ENCODE measurements at places on chromosomes 7 and 10.

- H3K27me3 ChIP-seq = no peaks in the 10 kb centered on the region
- no peaks in the 10 kb centered on the region for H3K4me1 ChIP-seq
- H3K36me3 ChIP-seq = peaks cover 40% of the 10 kb centered on the region
- no peak overlapping the region for H3K27ac ChIP-seq
- H3K4me3 ChIP-seq = no peak overlapping the region
- no peak for DNase-seq
Measured at GRCh38 chr10:67943917-67944316, 59.5 kb downstream of the SIRT1 start.

GRCh38 chr7:134778941-134779740 is at the start of gene CALD1:
TSS of gene CALD1 (plus strand) at chr7:134779634. CDS start at chr7:134867734, 88,100 bp downstream.
- no peaks in the 10 kb centered on the region for H3K36me3 ChIP-seq
- H3K27me3 ChIP-seq = no peaks in the 10 kb centered on the region

- DNase-seq = peak; percentile 43
- H3K27me3 ChIP-seq = no peaks in the 10 kb centered on the region
Measured at GRCh38 chr10:132335189-132336063, 3.4 kb downstream of the LRRC27 start.

DNA sequence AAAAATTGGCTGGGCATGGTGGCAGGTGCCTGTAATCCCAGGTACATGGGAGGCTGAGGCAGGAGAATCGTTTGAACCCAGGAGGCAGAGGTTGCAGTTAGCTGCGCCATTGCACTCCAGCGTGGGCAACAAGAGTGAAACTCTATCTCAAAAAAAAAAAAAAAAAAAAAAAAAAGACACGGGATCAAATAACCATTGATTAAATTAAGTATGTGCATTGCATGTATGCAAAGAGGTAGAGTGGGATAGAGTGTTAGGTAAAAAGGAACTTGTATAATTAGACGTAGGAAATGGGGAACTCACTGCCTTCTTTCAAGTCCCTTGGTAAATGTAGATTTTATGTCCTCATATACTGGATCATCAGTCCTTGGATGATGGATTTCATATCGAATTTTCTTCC is 13.1 kb downstream of the VCL start:
- peaks cover 12% of the 10 kb centered on the region for H3K4me1 ChIP-seq
- no peak overlapping the region for H3K4me3 ChIP-seq
- H3K27me3 ChIP-seq = no peaks in the 10 kb centered on the region
- no peaks in the 10 kb centered on the region for H3K36me3 ChIP-seq
- no peak overlapping the region for H3K27ac ChIP-seq

DNA sequence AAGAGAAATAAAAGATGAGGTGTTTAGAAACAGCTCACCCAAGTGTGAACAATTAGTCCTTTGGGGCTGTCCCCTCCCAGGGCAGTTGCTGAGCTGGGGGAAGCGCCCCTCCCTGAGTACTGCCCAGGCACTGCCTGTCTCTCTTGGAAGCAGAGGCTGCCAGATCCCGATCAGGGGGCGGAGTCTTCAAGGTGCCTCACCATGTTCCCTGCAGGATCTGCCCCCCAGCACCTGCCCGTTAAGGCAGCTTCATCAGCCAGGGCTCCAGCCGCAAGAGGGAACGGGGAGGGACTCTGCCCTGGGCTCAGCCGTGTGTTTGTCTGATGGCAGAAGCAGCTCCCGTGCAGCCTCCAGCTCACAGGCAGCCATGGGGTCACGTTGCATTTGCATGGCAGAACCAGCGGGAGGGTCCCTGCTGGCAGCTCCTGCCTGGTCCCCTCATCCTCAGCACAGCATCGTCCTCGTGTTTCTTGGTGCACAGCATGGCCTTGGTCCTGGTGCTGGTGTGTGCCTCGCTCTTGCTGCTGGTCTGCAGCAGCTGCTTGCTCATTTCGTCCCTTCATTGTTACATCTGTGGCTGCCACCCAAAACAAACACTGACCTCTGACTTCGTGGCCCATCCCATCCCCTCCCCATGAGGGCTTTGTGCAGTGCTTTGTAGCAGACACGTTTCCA is 10.7 kb upstream of the DPYSL4 start:
- no peak for DNase-seq
- no peak overlapping the region for H3K27ac ChIP-seq
- H3K36me3 ChIP-seq = no peaks in the 10 kb centered on the region
- H3K4me1 ChIP-seq = peaks cover 4% of the 10 kb centered on the region

GRCh38 chr7:100152404-100152803 is 3.7 kb downstream of the LAMTOR4 start:
- H3K4me3 ChIP-seq = no peak overlapping the region
- no peaks in the 10 kb centered on the region for H3K27me3 ChIP-seq
- no peak for DNase-seq
- peaks cover 33% of the 10 kb centered on the region for H3K36me3 ChIP-seq
- peaks cover 41% of the 10 kb centered on the region for H3K4me1 ChIP-seq

DNA sequence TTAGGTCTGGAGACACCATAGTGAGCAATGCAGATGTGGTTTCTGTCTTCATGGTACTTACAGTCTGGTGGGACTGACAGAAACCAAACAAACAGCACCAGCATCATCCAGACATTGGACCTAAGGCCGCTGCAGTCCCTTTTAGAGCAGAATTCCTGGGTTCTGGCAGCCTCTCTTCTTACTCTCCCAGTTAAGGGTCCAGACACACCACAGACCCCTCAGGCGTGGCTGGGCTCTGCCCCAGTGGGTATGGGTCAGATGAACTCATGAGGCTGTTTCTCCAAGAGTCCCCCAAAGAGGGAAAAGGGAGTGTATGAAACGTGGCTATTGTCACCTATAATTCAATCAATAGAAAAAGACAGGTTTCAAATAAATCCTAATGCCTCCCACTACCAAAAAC is 31.3 kb downstream of the PRLHR start:
- no peak overlapping the region for H3K4me3 ChIP-seq
- DNase-seq = no peak
- no peak overlapping the region for H3K27ac ChIP-seq
- H3K36me3 ChIP-seq = no peaks in the 10 kb centered on the region
- no peaks in the 10 kb centered on the region for H3K27me3 ChIP-seq

DNA sequence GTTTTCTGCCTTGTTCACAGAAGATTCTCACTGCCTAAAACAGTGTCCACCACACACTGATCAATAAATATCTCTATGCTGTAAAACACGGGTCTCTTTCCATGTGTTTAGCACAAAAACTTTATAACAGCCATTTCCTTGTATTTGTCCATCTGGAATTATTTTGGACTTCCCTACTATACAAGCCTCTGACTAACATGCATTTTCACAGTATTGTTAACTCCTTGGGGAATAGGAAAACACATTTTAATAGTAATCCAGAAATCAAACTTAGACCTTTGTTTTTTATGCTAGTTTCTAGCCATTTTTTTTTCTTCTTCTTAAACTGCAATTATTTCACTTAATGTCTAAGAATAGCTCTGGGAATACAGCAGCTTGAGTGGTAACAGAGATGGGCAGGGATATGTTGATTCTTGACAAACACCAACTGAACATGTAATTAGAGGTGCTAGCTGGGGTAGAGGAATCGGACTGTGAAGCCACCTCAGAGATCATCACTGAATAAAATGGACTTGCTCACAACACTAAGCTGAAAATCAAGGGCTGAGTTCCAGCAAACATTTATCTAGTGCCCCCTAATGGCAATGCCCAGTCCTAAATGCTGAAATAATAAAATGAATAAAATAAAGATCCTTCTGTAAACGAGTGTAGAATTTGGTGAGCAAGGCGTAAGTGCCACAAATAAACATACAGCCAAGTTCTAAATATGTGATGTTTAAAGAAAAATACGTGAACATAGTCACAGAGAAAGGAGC is 593.1 kb downstream of the SORCS1 start:
- no peak overlapping the region for H3K4me3 ChIP-seq
- no peaks in the 10 kb centered on the region for H3K4me1 ChIP-seq
- no peaks in the 10 kb centered on the region for H3K36me3 ChIP-seq
- no peak for DNase-seq
- H3K27ac ChIP-seq = no peak overlapping the region

- no peak for DNase-seq
- H3K27me3 ChIP-seq = no peaks in the 10 kb centered on the region
- no peaks in the 10 kb centered on the region for H3K4me1 ChIP-seq
- H3K36me3 ChIP-seq = no peaks in the 10 kb centered on the region
Measured at GRCh38 chr7:71996141-71996540, 416.0 kb downstream of the CALN1 start.

DNA sequence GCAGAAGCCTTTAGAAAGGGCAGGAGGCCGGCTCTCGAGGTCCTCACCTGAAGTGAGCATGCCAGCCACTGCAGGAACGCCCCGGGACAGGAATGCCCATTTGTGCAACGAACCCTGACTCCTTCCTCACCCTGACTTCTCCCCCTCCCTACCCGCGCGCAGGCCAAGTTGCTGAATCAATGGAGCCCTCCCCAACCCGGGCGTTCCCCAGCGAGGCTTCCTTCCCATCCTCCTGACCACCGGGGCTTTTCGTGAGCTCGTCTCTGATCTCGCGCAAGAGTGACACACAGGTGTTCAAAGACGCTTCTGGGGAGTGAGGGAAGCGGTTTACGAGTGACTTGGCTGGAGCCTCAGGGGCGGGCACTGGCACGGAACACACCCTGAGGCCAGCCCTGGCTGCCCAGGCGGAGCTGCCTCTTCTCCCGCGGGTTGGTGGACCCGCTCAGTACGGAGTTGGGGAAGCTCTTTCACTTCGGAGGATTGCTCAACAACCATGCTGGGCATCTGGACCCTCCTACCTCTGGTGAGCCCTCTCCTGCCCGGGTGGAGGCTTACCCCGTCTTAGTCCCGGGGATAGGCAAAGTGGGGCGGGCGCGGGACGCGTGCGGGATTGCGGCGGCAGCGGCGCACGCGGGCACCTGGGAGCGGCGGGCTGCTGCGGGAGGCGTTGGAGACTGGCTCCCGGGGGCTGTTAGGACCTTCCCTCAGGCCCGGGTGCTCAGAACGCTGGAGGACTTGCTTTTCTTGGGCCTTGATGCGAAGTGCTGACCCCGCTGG is at the start of gene FAS:
TSS of gene FAS (plus strand) at position 415 of the 777 bp plus-strand sequence. CDS start at position 494, 79 bp downstream.
- peak within 1 kb of the TSS; percentile 80 for H3K27ac ChIP-seq
- peak; percentile 58 for DNase-seq
- H3K4me1 ChIP-seq = peaks cover 21% of the 10 kb centered on the region
- no peaks in the 10 kb centered on the region for H3K36me3 ChIP-seq

- H3K27me3 ChIP-seq = no peaks in the 10 kb centered on the region
- no peaks in the 10 kb centered on the region for H3K4me1 ChIP-seq
- no peak overlapping the region for H3K27ac ChIP-seq
- no peak for DNase-seq
- no peak overlapping the region for H3K4me3 ChIP-seq
- H3K36me3 ChIP-seq = no peaks in the 10 kb centered on the region
Measured at GRCh38 chr7:86790383-86790782, 146.7 kb downstream of the GRM3 start.

DNA sequence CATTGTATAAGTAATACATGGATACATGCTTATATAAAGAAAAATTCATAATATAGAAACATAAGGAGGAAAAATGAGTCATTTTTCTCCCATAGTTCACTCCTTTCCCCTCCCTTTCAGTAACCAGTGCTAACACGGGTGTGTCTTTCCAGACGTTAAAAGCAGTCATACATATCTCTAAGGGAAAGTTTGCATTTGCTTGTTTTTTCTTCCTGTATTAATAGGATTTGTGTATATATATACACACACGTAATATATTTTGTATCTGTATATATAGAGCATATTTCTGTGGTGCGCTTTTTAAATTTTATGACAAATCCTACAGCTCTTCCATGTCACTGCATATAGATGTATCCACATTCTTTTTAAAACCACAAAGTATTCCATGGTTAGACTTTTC is 78.8 kb downstream of the RALA start:
- no peak overlapping the region for H3K4me3 ChIP-seq
- DNase-seq = no peak
- no peak overlapping the region for H3K27ac ChIP-seq
- no peaks in the 10 kb centered on the region for H3K27me3 ChIP-seq
- H3K4me1 ChIP-seq = peaks cover 3% of the 10 kb centered on the region
- peaks cover 18% of the 10 kb centered on the region for H3K36me3 ChIP-seq

- H3K27ac ChIP-seq = no peak overlapping the region
- H3K4me3 ChIP-seq = no peak overlapping the region
- no peak for DNase-seq
- H3K4me1 ChIP-seq = no peaks in the 10 kb centered on the region
Measured at GRCh38 chr7:34083440-34083839, 178.1 kb downstream of the BMPER start.

- no peaks in the 10 kb centered on the region for H3K27me3 ChIP-seq
- no peak for DNase-seq
- H3K27ac ChIP-seq = no peak overlapping the region
- H3K36me3 ChIP-seq = no peaks in the 10 kb centered on the region
- H3K4me3 ChIP-seq = no peak overlapping the region
Measured at GRCh38 chr10:75062506-75063299, 48.8 kb upstream of the SAMD8 start.

GRCh38 chr7:41809116-41809515 is 106.2 kb upstream of the INHBA start:
- H3K27ac ChIP-seq = no peak overlapping the region
- no peak overlapping the region for H3K4me3 ChIP-seq
- H3K36me3 ChIP-seq = no peaks in the 10 kb centered on the region

DNA sequence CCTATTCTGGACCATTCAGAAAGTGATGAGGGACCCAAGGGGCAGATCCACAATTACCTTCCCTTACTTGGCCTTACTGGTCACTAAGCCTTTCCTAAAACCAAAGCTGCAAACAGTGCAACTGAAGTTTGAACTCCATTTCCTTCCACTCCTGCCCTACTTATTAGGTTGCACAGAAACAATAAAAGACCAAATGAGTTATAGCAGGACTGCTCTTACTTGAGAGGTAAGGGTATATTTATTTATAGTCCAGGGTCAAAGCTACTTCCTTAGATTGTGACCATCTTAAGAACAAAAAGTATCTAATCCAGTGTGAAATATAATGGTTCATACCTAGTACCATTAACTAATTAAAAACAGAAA is 27.0 kb downstream of the CDK6 start:
- H3K4me1 ChIP-seq = no peaks in the 10 kb centered on the region
- peak; percentile 9 for DNase-seq
- H3K4me3 ChIP-seq = no peak overlapping the region
- peak overlapping the region; percentile 43 for H3K27ac ChIP-seq
- no peaks in the 10 kb centered on the region for H3K36me3 ChIP-seq

DNA sequence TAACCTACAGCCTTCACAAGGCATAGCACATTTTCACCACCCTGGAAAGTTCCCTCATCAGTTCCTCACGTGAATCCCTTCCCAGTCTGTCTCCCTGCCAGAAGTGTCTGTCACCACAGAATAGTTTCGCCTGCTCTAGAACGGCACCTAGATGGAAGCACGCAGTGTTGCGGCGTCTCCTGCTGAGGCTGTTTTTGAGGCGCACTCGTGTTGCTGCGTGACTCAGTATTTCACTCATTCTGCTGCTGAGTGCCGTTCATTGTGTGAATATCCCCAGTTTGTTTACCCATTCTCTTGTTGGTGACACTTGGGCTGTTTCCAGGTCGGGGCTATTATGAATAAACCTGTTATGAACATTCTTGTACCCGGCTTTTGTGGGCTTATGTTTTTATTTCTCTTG is 12.8 kb downstream of the NOS3 start:
- H3K27me3 ChIP-seq = no peaks in the 10 kb centered on the region
- H3K36me3 ChIP-seq = no peaks in the 10 kb centered on the region
- H3K4me1 ChIP-seq = peaks cover 56% of the 10 kb centered on the region
- H3K27ac ChIP-seq = no peak overlapping the region
- no peak for DNase-seq

- no peaks in the 10 kb centered on the region for H3K27me3 ChIP-seq
- H3K4me3 ChIP-seq = no peak overlapping the region
- H3K4me1 ChIP-seq = no peaks in the 10 kb centered on the region
- no peak for DNase-seq
- H3K27ac ChIP-seq = no peak overlapping the region
Measured at GRCh38 chr7:82258181-82258580, 185.4 kb downstream of the CACNA2D1 start.

GRCh38 chr7:149261829-149262617 is at the start of gene ZNF783:
TSS of gene ZNF783 (plus strand) at chr7:149262196. CDS start at chr7:149262334, 138 bp downstream.
- DNase-seq = peak; percentile 96
- H3K4me1 ChIP-seq = peaks cover 16% of the 10 kb centered on the region
- peak within 1 kb of the TSS; percentile 81 for H3K27ac ChIP-seq
- H3K27me3 ChIP-seq = no peaks in the 10 kb centered on the region

Data from natural killer cell (primary cell).